ENCODE measurements at places on chromosomes 13 and 19.
A peak's percentile ranks its signal among the peaks of the same experiment; 100 is the strongest.

- DNase-seq, result no peak
These were observed 254.1 kb upstream of the SOX21 start for GRCh38 chr13:94966422-94966955.

GRCh38 chr13:77335543-77335942 lies 8.6 kb upstream of the MYCBP2 start:
- DNase-seq, result no peak

DNA sequence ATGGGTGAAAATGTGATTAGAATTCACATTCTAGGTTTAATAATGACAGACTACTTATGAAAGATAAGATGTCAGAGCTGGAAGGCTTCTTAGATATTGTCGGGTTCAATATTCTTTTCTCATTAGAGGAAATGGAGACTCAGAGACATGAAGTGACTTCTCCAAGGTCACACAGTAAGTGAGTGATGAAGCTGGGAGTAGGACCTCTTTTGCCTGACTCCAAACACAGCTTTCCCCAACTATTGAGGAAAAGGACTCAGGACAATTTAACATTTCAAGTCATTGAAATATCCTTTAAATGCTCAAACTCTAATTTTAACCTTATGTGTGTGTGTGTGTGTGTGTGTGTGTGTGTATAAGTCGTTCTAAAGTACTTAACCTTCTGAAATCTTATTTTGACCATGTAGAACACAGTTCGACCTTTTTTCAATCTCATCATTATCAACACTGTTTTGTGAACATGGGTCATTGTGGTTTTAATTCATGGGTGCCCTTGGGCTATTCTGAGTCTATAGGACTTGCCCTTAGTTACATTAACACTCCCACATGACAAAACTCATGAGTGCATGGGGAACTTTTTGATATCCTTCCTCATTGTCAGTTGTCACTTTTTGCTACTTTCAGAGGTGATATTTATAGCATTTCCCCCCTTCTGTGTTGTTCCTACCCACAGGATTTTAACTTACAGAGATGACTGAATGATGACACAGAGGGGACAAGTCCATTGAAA lies 53.0 kb downstream of the LRCH1 start:
- no peak for DNase-seq

GRCh38 chr13:95642028-95642621 lies 2.4 kb downstream of the DZIP1 start:
- DNase-seq, result no peak

DNA sequence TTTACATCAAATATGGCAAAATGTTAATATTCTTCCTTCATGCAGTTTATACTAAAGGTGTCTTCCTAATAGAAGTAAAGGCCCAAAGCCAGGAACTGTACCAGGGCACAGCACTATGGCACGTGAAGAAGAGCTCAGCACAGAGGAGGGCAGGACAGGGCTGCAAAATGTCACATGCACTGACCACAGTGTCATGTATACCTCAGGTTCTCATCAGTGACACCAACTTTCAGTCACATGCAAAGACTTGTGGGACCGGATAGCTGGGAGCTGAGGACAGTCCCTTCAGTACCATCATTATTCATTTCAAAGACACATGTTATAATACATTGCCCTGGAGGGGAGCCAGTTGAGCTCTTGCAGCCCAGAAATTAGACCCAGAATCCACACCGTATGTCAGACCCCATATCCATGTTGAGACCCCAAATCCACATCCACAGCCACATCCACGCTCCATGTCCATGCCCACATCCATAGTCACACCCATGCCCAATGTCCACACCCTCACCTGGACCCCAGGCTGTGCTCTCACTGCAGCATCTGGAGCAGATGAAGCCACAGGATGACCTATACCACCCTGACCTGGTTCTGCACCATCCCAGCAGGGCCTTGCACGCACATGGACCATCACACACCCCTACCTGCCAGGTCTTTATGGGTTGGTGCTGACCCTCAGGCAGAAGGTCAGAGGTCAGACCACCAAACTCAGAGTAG lies 111.8 kb downstream of the TUBA3C start:
- DNase-seq, result no peak

DNA sequence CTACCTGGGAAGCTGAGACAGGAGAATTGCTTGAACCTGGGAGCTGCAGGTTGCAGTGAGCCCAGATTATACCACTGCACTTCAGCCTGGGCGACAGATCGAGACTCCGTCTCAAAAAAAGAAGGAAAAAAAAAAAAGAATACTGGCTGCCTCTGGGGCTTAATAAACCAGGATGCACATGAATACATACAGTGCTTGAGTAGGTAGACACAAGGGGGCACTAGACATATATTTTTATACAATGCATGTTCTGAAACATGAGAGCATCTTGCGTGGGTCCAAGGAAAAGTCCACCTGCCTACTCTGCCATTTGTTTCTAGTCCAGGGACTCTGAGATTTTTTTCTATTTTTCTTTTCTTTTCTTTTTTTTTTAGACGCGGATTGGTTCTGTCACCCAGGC lies 31.2 kb downstream of the KEAP1 start:
- DNase-seq, result no peak

- no peak for DNase-seq
These were observed 102.8 kb downstream of the STARD13 start for GRCh38 chr13:33182729-33183128.

DNA sequence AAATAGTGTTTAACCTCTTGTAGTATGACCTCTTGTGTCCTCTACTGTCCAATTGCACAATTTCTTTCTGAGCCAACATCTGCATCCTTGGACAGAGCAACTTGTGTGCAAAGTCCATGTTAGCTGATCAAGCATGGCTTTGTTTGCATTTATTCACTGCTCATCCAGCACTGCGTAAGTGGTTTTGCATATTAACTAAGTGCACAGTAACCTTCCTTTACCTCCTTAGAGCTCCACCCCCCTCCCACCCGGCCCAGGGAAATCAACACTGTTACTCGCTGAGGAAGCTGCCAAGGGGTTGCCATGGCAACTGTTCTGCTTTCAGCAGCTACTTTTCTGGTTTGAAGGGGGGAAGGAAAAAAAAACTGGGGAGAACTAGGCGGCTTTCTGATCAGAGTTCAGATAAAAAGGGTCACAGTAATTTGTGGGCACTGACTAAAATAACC lies 153.5 kb upstream of the KLF12 start:
- peak; percentile 39 for DNase-seq

- DNase-seq, result no peak
These were observed 150.1 kb downstream of the SHISA2 start for GRCh38 chr13:25901460-25902376.

GRCh38 chr13:74090869-74091605 lies 43.2 kb downstream of the KLF12 start:
- no peak for DNase-seq

GRCh38 chr13:40983259-40983658 lies 35.9 kb downstream of the ELF1 start:
- no peak for DNase-seq

DNA sequence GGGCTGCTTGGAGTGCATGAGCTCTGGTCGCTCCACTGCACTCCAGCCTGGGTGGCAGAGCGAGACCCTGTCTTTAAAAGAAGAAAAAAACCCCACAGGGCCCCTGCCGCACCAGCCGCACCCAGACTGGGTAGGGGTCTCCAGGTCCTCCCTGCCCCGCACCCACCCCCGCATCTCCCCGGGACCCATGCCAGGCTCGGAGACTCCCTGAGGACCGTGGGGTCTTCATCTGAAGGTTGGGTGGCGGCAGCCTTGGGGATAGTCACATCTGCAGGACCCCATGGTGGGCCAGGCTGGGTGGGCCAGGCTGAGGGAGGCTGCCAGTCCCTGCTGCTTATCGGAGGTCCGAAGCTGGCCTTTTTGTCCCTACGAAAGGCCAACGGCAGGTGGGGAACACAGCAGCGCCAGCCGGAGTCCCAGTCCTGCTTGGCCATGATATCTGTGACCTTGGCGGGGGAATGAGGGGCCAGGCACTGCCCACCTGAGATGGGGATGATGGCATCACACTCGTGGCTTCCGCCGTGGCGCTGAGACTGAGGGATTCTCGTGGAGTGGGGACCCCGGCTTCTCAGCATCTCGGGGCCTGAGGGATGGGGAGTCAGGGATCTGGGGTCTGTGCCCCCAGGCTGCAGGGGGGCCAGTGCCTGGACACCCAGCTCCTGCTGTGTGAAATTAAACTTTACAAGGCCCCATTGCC lies 11.1 kb downstream of the EFNA2 start:
- DNase-seq, result no peak

- no peak for DNase-seq
These were observed 22.1 kb upstream of the WDFY2 start for GRCh38 chr13:51562011-51562671.

DNA sequence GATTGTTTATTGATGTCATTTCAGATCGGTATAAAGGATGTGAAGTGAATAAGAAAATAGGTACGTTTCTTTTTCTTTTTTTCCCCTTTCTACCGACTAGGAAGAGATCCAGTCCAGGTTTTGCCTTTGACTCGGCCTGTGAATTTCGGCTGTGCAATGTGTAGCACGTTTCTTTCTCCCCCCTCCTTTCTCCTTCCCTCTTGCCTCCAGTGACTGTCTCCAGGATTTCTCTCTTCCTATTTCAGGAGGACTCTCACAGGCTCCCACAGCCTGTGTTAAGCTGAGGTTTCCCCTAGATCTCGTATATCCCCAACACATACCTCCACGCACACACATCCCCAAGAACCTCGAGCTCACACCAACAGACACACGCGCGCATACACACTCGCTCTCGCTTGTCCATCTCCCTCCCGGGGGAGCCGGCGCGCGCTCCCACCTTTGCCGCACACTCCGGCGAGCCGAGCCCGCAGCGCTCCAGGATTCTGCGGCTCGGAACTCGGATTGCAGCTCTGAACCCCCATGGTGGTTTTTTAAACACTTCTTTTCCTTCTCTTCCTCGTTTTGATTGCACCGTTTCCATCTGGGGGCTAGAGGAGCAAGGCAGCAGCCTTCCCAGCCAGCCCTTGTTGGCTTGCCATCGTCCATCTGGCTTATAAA lies at the start of gene GPC6:
TSS of gene GPC6 (plus strand) at position 185 of the 657 bp plus-strand sequence.
- DNase-seq, result no peak

- DNase-seq, result no peak
These were observed 9.7 kb downstream of the TEX29 start for GRCh38 chr13:111330066-111330610.

GRCh38 chr19:15701757-15702533 lies 25.9 kb upstream of the OR10H2 start:
- DNase-seq, result no peak

DNA sequence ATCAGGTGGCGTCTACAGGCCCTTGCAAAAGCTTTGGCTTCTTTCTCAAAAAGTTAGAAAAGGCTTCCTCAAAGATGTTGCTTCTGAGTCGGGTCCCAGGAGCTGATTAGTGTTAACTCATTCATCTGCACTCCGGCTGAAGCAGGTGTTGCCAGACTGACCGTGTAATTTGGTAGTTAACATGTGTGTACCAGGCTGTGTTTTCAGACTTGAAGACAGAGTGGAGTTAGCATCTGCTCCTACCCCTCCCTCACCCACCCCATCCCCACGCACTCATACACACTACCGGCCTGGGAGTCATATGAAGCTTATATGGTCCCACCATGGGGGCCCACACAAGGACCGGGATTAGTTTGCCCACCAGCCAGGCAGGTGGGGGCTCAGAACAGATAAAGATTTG lies 111.5 kb downstream of the DNAJC15 start:
- no peak for DNase-seq

- DNase-seq, result peak; percentile 48
These were observed 17.6 kb downstream of the LIG1 start for GRCh38 chr19:48152551-48152950.

- no peak for DNase-seq
These were observed 1.3 kb downstream of the TNFSF14 start for GRCh38 chr19:6668691-6669090.

DNA sequence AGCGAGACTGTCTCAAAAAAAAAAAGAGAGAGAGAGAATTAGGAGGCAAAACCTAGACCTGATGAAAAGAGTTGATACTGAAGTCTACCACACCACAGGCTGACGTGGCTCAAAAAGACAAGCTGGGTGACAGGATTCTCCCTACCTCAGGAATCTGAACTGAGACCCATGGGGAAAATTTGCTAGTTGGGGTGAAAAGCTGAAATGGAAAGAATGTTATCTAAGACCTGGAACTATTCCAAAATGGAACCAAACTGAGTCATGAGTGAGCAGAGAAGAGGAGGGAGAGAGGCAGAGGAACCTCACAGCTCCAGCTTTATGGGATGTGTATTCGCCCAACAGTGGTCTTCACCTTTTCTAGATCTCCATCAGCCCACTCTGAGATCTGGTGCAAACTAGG lies 11.7 kb downstream of the SMG9 start:
- no peak for DNase-seq

GRCh38 chr13:109657395-109657794 lies 129.0 kb downstream of the IRS2 start:
- DNase-seq, result no peak

DNA sequence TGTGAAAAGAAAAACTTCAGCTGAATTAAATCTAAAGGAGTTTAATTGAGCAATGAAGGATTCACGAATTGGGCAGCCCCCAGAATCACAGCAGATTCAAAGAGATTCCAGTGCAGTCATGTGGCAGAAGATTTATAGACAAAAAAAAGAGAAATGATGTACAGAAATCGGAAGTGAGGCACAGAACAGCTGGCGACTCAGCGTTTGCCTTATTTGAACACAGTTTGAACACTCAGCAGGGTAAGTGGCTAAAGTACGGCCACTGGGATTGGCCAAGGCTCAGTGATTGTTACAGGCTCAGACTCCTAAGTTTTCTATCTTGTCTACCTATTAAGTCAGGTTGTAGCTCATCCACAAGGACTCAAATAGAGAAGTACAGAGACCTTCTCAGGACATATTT lies 11.6 kb upstream of the CFAP97D2 start:
- DNase-seq, result no peak

DNA sequence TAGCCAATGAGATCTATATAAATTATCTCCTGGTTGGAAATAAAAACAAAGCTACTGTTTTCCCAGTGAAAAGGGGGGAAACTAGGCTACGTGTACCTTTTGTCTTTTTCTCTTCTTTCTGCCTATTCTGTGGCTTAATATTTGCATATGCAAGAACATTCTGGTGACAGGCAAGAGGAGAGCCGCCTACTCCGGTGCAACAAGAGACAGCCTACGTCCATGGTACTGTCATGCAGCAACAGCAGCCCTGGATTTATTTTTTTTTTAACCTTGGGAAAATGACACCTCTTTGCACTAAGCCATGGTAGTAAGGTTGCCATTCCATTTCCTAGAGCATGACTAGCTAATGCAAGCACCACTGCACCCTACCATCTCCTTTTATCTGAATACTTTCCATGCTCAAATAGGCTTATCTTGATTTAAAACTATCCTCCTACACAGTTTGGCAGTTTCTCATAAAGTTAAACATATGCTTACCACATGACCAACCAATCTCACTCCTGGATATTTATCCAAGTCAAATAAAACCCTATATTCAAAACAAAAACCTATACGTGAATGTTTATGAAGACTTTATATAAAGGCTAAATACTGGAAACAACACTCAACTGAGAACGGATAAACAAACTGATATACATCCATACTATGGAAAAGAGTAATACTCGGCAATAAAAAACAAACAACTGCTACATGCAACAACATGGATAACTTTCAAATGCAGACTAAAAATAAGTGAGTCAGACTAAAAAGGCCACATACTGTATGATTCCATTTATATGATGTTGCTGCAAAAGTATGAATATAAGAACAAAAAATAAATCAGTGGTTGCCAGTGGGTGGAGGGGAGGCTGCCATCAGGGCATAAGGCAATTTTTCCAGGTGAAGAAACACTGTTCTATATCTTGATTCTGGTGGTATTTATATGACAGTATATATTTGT lies 17.3 kb downstream of the NUFIP1 start:
- DNase-seq, result no peak

- no peak for DNase-seq
These were observed 65.4 kb upstream of the WDFY2 start for GRCh38 chr13:51518827-51519226.

All from stimulated activated CD8-positive, alpha-beta memory T cell treated with anti-CD3 and anti-CD28 coated beads, Interleukin-2, amount 100 ng/mL, for 1 hour (primary cell).